EL (cell line): ENCODE measurements at places on chromosomes 5 and 9.
A peak's percentile ranks its signal among the peaks of the same experiment; 100 is the strongest.

- no peak for DNase-seq
Observed at GRCh38 chr9:117752894-117753293, 48.7 kb downstream of the TLR4 start.

DNA sequence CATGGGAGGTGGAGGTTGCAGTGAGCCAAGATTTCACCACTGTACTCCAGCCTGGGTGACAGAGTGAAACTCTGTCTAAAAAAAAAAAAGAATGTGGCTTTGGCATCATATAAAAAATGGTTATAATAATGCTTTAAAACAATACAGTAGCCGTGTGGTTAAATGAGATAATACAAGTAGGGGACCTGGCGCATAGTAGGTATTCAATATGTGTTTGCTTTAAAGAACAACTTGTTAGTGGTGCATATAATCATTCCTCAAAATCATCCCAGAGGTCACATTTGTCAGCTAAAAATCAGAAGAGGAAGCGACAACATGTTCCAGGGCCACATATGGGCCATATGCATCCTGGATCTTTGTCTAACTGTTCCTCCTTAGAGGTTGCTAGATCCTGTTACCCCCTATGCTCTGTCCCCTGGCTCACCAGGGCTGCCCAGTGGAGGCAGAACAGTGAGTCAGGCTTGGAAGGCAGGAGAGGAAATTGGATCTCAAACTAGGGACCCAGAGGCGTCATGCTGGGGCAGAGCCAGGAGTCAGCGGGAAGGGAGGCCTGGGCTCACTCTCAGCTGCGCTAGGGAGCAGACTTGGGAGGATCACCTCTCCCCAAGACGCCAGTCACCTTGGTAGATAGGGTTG is 27.7 kb downstream of the LHX6 start:
- DNase-seq: peak; percentile 60

DNA sequence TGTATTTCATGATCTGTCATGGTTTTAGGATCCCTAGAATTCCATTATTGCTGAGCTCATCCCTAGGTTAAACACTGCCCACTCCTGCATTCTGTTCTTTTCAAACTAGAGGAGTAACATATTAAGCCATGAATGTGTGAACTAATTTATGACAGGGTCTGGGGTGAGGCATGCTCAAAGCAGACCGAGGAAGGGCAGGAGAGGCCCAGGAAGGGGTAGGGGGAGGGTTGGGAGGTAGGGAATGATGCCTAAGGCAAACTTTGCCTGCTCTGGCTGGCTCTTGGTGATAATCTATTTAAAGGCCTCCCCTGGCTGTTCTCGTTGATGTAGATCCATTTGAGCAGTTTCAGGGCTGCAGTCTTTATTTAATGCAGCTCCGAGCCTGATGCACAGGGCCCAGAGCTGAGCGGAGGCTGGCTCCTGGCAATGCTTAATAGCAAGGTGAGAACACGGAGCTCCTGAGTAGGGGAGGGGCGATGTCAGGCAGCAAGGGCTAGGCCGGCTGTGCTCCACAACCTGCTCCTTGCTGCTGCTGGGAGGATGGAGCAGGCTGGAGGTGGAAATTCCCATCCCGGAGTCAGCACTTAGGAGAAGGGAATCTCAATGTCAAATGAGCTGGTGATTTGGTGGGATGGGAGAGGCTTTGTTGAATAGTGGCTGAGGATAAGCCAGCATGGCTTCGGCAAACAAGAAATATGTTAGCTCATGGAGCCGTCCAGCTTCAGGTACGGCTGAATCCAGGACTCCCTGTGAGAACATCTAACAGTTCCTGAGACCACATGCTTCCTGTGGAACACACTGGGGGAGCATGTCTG is 73.2 kb upstream of the UNC5A start:
- no peak for DNase-seq

DNA sequence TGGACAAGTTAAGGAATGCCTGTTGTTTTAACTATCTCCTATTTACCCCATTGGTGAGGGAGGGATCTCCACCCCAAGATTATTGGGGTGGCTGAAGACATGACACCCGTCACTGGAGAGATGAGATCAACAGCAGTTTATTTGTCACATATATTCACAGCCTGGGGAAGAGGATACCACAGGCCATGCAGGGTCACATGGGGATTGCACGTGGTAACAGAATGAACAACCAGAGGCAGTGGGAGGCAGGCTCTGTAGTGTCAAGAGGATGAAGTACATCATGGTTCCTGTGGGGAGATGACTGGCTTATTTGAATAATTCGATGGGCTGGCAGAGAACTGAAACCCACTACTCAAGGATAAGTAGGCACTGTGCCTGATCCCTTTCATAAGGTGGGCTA is 18.6 kb upstream of the SHISAL2B start:
- DNase-seq: no peak

DNA sequence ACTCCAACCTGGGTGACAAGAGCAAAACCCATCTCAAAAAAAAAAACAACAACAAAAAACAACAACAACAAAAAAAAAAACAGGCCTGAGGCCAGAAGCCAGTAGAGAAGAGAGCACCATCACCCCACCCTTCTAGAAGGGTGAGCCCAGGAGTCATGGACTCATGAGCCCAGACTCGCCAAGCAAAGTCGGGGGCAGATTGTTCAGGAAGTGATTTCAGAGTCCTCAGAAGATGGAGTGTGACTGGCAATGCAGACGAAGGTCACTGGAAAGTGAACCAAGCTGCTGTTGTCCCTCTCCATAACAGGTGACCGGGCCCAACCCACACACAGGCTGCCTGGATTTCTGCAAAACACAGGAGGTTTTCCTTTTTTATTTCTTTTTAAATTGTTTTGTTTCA is 9.0 kb upstream of the WDR38 start:
- DNase-seq: no peak

DNA sequence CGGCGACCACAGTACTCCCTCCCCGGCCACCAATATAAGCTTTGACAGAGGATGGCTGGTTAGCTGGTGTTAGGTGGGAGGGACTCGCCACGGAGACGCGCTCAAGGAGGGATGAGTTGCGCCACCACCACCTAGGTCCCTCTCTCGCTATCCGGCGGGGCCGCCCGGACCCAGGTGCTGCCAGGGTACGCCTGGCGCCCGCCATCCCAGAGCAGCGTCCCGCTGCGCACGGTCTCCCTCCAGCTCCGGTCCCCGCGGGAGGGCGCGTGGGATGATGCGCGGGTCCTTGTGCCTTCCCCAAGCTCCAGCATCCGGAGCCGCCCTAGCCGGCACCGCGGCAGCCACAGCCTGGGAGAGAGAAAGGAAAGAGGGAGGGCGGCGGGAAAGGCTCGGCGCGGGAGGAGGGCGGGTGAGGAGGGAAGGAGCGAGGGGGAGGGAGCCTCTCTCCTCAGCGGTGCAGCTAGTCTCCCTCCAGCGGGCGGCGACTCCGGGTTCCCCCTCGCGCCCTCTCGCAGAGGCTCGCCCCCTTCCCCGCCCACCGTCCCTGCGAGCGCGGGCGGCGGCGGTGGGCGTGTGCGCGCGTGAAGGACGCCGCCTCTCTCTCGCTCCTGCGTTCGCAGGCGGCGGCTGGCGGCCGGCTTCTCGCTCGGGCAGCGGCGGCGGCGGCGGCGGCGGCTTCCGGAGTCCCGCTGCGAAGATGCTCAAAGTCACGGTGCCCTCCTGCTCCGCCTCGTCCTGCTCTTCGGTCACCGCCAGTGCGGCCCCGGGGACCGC is at the start of gene CAMK4:
TSS of gene CAMK4 (plus strand) at position 598 of the 774 bp plus-strand sequence. CDS start at position 698, 100 bp downstream.
- peak; percentile 79 for DNase-seq

- DNase-seq: no peak
Observed at GRCh38 chr9:14909961-14910805, at the start of gene FREM1. Gene FREM1 (minus strand): TSS chr9:14910428. CDS start chr9:14868977, 41,451 bp downstream.
